ENCODE measurements at places on chromosomes 5 and 9. TPM values are rescaled to one million over a fixed set of nuclear protein-coding genes. Genes with fewer than 3 reads are reported as not detected.
A peak's percentile ranks its signal among the peaks of the same experiment; 100 is the strongest.

- no peak for DNase-seq
Measured at GRCh38 chr9:14993901-14994554, 83.8 kb upstream of the FREM1 start.

- DNase-seq, result no peak
Measured at GRCh38 chr9:76592974-76593347, 134.0 kb downstream of the GCNT1 start.

DNA sequence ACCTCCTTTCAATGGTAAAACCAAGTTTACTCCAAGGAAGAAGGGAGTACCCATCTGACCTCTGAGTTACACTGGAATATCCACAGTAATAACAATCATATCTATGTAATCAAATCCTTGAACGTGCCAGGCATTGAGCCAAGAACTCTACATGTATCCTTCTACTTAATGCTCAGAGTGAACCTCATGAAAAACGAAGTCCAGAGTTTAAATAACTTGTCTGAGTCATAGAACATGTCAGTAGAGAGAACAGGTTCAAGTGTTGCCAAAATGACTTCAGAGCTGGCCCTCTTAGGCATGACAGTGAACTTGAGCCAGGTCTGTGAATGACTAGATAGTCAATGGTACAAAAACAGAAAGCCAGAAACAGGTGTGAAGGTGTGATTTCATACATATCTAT lies 164.1 kb upstream of the ZNF618 start:
- no peak for DNase-seq

- DNase-seq, result no peak
Measured at GRCh38 chr5:60455589-60455988, 244.4 kb downstream of the DEPDC1B start.

DNA sequence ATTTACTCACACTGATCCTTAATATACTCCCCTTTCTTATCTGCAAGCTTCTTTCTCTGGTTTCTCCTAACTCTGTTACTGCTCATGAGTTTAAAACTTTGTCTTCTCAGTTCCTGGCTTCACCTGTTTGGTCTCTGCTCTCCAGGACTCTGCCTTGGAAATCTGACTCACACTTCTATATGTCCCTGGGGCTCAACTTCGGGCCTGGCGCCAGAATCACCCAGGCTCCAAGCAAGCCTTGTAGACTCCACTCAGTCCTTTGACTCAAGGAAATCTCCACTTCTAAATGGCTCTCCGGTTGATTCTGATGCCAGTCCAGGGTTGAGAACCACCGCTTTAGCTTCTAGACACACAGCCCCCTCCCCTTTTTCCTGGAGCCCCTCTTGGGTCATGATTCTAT lies 57.8 kb downstream of the TMC1 start:
- no peak for DNase-seq

- no peak for DNase-seq
Measured at GRCh38 chr9:129583308-129584038, 37.4 kb downstream of the C9orf50 start.

DNA sequence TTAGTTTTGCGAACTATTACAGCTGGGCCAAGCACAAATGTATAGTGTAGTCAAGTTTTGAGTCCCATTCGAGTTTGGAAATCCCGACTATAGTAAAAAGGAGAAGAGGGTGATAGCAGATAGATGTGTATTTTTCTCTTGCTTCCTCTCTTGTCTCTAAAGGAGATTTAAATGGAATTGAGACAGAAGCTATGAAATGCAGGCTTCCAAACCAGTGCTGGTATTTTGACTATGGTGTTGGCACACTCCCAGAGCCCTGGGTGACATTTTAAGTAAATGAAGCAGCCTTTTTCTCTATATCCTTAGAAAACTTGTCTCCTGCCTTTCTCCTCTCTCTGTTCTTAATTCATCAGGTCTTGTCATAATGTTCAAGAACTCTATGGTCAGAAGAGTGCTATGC lies 17.7 kb upstream of the AUH start:
- no peak for DNase-seq

DNA sequence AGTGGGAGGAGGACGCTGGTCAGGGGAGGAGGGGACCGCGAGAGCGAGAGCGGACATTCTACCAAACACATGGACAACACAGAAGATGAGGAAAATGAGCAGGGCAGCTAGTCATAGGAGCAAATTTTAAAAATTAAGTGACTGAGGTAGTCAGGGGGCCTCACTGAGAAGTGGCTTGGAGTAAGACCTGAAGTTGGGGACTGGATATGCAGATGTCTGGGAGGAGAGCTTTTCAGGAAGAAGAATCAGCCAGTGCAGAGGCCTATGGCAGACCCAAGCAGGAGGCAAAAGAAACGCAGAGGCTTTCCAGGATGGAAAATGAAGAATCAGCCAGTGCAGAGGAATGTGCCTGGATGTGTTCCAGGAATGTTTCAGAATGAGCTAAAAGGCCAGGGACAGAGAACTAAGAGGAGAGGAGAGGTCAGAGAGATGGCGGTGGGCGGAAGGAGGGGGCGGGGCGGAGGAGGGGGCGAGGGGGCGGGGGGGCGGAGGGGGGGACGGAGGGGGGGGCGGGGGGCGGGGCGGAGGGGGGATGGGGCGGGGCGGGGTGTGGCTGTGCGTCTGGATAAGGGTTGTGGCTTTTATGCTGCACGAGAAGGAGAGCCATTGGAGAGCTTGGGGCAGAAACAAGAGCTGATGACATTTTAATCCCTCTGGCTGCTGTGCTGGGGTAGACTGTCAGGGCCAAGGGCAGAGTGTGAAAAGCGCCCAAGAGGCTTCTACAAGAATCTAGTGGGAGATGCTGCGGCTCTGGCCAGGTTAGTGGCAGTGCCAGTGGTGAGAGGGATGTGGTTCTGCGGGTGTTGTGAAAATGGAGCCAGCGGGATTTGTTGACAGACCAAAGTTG lies 129.6 kb downstream of the KCNIP1 start:
- no peak for DNase-seq

GRCh38 chr9:127860260-127860659 lies 5.8 kb upstream of the ENG start:
- no peak for DNase-seq

DNA sequence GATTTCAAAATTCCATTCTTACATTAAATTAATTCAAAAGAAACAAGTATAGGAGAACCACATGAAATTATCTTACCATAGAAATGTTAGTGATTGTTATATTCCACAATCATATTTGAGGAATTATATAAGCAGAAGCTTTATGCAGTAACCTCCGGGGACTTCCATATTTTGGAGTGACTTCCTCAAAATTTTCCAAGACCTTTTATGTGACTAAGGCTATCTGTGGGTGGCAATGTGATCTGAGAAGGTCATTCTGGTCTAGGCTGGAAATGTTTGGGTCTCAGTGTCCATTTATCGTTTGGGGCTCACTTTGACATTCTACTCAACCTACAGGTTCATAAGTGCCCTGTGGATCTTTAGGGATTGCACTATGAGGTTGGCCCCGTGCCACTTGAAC lies 776.6 kb downstream of the CDH12 start:
- DNase-seq, result no peak

- DNase-seq, result peak; percentile 54
Measured at GRCh38 chr5:40436535-40437237, 243.0 kb upstream of the PTGER4 start.

- DNase-seq, result no peak
Measured at GRCh38 chr9:87874304-87874623, 8.4 kb upstream of the SPATA31E1 start.

- DNase-seq, result no peak
Measured at GRCh38 chr5:9847631-9848030, 217.5 kb upstream of the TAS2R1 start.

- DNase-seq, result no peak
Measured at GRCh38 chr5:150781706-150782614, 3.4 kb downstream of the SMIM3 start.

DNA sequence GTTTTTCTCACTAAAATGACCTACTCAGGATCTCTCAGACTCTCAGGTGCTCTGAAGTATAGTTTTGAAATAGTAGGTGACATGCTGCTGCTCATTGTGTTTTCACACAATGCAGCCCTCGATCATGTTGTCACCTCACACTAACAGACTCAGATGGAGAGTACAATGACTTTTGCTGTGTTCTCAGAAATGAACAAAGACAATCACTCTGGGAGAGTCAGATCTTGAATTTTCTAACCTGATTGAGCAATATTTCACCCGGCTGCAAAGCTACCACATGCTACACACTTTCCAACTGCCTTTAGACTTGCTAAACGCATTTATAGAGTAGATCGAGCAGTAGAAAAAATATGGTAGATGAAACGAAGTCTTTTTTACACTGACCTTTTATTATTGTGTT lies 113.4 kb downstream of the ST8SIA4 start:
- DNase-seq, result no peak

DNA sequence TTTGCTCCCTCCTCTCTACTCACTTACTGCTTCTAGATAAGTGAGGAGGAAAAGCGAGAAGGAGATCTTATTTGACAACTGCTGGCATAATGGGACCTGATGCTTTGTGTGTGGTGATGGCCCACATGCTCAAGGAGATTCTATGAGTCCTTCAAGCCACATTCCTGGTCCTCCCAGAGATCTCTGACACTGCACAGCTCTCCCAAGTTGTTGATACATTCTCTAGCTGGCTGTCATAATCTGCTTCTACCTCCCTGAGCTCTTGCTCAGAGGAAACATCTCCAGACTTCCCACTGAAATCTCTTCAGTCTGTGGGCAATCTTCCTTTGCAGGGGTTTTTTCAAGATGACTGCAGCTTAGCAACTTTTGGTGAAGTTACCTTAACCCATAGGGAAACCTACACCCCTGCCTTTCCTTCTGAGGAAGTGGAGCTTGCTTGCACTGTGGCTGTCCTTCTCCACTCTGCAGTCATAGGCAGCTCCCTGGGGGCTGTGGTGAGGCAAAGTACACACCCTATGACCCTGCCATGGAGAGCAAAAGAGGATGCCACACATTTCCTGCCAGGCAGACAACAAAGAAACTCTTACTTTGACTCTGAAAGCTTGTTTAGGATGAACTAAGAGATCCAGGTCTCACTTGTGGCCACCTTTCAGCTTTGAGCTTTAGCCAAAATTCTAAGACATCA lies 163.8 kb downstream of the TMEM38B start:
- no peak for DNase-seq

- DNase-seq, result peak; percentile 69
Measured at GRCh38 chr9:34985311-34985899, 4.1 kb upstream of the DNAJB5 start.

DNA sequence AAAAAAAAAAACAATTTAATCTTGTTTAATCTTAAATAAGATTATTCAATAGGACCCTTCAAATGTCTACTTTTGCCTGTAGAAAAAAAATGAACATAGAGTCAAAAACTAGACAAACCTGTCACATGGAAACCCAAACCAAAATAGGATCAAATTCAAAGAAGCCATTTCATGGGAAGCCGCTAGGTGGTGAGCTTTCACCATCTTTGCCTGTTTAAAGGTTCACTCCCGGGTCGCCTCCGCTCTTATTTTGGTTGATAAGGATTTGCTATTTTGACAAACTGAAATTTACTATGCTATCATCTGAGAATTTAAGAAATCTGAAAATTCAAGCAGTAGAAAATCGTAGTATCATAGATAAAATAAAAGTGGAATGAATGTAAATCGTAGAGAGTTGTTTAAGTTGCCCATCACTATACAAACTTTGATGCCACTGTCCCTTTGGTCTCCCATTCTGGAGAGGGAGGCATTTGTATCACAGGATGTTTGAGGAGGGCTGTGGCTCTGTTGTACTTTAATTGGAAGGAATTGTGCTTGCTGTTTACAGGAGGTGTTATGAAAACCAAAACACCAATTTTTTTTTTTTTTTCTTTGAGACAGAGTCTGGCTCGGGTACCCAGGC lies 43.5 kb upstream of the DNAH5 start:
- peak; percentile 65 for DNase-seq

DNA sequence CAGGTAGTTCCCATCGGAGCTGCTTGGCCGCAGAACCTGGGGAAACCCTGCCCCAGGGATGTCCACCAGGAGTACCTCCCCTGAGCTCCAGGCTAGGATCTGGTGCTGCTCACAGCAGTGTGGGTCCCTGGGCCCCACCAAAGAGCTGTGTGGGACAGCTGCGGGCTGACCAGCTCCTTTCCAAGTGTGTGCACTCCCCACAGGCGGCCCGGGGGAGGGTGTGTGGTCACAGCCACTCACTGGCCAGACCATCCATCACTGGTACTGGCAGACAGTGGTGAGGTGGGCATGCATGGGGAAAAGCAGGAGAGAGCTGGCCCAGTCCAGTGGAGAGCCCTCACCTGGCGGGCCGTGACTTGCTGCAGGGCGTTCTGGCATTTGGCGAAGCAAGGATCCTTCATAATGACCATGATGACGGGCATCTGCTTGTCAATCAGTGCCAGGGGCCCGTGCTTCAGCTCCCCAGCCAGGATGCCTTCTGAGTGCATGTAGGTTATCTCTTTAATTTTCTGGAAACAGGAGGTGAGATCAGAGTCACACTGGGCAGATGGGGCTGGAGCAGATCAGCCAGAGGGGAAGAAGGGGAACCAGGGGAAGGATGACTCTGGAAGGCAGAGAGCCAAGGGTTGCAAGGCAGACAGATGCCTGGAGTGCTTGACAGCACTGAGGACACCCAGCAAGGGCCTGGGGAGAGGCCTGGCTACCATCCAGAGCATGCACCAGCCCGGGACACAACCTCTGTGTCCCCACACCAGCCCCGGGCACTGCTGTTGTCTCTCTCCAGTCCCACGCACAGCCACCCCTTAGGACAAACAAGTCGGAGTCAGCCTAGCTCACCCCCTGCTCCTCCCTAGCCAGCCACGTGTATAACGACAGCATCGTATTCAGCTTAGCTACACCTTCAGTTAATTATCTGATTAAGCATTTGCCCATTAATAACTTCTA lies 12.8 kb upstream of the MAPK9 start:
- no peak for DNase-seq

DNA sequence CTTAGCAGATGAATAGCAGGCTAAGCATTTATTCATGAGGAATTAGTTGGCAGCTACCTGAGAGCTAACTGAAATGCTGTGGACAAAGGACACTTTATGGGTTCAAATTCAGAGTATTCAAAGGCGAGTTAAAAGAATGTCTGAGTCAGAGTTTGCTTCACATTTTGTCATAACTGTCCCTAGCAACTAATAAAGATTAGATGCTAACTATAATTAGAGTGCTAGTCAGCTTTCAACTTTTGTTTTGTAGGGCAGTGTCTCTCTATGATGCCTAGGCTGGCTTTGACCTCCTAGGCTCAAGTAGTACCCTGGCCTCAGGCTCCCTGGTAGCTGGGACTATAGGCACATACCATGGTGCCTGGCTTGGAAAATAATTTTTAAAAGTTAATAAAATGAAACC lies 4.6 kb downstream of the SMC5 start:
- no peak for DNase-seq

- peak; percentile 7 for DNase-seq
Measured at GRCh38 chr5:96432216-96433065, 607 bp downstream of the PCSK1 start.

ARAP3 gene
- total RNA-seq, result 3.0 TPM

PCDHAC2 gene
- total RNA-seq, result not detected

PCDH1 gene
- not detected for total RNA-seq

BTNL8 gene
- total RNA-seq, result not detected

PCDHGB6 gene
- 2.2 TPM for total RNA-seq

ABLIM3 gene
- not detected for total RNA-seq
